ENCODE measurements at places on chromosomes 13 and 19.

- DNase-seq: no peak
These were observed 388.6 kb downstream of the DCT start for GRCh38 chr13:94090773-94091480.

- no peak for DNase-seq
These were observed 1.7 kb downstream of the CYP2A13 start for GRCh38 chr19:41089959-41090358.

GRCh38 chr13:33490461-33491327 lies 205.1 kb upstream of the STARD13 start:
- DNase-seq: no peak

DNA sequence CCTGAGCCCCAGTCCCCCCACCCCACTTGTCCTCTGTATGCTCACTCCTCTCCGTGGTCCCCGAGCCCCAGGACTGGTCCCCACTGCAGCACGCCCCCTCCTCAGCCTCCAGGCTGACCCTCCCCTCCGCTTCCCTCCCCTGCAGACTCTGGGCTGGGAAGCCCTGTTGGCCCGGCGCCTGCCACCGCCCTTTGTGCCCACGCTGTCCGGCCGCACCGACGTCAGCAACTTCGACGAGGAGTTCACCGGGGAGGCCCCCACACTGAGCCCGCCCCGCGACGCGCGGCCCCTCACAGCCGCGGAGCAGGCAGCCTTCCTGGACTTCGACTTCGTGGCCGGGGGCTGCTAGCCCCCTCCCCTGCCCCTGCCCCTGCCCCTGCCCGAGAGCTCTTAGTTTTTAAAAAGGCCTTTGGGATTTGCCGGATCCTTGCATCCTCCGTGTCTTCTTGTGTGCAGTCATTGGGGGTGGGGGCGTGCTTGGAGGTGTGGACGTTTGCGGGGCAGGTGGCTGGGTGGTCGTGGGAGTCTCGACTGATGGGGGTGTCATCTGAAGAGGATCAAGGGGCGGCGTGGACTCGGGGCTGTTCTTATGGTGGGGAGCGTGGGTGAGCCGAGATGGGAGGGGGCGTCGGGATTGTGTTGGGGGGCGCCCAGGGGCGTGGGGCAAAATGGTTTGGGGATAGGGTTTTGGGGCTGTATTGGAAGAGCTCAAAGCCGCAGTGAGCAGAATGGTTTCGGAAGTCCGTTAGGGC lies 3.5 kb downstream of the PTGER1 start:
- no peak for DNase-seq

GRCh38 chr13:92833071-92833470 lies 393.5 kb upstream of the GPC6 start:
- no peak for DNase-seq

DNA sequence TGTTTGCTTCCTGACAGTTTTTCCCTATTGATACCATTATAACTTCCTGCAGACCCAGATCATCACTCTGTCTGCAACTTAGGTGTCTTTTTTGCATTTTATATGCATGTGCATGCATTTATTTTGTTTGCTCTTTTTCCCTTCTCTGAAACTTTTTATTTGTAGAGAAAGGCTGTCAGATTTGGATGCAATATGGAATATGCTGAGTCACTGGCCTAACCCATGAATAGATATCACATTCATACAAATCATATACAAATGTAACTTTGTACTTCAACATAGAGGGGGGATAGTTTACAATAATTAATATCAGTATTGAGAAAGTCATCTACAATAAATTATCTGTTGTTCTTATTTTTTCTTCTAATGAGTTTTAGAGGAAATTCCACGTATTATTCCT lies 1465.0 kb downstream of the EFNB2 start:
- no peak for DNase-seq

GRCh38 chr13:59734393-59734792 lies 429.3 kb downstream of the DIAPH3 start:
- DNase-seq: no peak

DNA sequence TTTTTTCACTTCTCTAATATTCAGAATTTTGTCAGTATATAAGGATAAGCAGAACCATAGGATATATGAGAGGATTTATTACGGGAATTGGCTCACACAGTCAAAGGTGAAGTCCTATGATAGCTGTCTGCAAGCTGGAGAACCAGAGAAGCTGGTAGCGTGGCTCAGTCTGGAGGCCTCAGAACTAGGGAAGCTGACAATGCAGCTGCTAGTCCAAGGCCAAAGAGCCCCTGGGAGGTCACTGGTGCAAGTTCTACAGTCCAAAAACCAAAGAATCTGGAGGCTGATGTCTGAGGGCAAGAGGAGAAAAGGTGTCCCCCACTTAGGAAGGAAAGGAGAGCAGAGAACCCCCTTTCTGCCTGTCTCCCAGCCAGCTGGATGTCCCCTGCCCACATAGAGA lies 114.4 kb downstream of the RNF17 start:
- DNase-seq: no peak

DNA sequence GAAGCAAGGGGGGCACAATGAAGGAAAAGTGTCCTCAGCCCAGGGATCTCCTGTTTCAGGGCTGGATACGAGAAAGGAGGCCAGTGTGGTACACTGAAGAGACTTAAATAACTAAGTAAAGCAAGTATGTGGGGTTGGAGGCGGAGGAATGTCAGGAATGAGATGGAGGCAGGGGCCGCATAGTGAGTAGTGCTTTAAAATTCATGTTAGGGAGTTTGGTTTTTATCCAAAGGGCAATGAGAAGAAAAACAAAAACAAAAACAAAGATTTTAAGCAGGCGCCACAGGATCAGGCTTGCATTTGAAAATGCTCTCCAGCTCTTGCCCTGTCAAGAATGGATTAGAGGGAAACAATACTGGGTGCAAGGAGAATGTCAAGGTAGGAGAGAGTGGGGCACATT lies 273.4 kb downstream of the DCLK1 start:
- DNase-seq: no peak

- DNase-seq: peak; percentile 73
These were observed at the start of gene KCTD15 for GRCh38 chr19:33796164-33796875. Gene KCTD15, plus strand, starts transcription at chr19:33796870. Its CDS starts 3,585 bp downstream, at chr19:33800455.

- no peak for DNase-seq
These were observed 26.4 kb downstream of the CYSLTR2 start for GRCh38 chr13:48679941-48680680.

GRCh38 chr13:114339857-114340534 lies 25.7 kb downstream of the CHAMP1 start:
- peak; percentile 21 for DNase-seq

- DNase-seq: no peak
These were observed 21.0 kb upstream of the IRS2 start for GRCh38 chr13:109807345-109807744.

DNA sequence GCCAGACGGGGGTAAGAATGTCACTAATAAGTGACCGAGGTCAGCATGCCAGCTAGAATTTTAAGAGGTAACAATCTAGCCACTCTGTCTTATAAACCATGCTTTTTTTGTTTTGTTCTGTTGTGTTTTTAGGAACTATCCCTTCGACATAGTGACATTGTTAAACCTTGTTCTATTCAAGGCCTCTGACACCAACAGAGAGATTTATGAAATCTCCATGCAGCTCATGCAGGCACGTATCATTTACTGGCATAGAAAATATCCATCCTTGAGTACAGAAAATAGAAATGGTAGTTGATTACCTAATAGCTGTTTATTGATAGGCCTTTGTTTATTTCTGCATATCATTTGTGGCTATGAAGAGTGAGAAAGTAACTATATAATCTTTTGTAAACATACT lies 113.4 kb downstream of the ZAR1L start:
- DNase-seq: no peak

DNA sequence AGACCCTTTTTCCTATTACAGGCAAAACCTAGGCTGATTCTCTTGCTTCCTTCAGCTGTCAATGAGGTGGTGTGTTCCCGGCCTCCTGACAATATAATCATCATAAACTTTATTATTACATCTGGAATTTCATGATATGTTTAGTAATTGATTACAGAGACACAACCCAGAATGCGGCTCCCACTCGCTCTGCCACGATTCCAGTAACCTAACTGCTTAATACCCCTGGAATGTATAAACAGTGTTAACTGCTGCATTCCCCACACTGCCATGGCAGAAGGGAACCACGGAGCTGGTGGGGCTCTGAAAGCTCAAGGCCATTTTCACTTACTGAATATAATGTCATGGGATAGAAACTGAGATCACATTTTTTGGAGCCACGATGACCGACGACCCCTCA lies 17.1 kb downstream of the TSHZ3 start:
- no peak for DNase-seq

DNA sequence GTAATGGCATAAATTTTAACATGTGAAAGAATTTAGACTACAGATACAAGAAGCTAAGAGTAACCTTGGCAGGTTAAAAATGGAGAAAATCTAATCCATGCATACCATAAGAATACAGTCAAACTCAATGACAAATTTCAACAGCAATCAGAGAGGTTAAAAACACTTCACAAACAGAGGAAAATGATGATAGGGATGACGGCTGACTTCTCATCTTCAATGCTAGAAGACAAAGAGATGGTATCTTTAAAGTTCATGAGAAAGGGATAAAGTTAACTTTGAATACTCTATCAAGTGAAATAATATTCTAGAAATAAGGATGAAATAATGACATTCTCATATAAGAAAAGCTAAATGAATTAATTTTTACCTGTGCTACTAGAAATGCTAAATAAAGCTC lies 1130.2 kb upstream of the MIR17HG start:
- DNase-seq: no peak

GRCh38 chr13:40496035-40496810 lies 170.2 kb downstream of the FOXO1 start:
- DNase-seq: no peak

GRCh38 chr13:98203646-98204326 lies 26.7 kb upstream of the RNF113B start:
- DNase-seq: no peak
